Effector memory CD4-positive, alpha-beta T cell (primary cell): ENCODE measurements at places on chromosomes 2 and 18.

DNA sequence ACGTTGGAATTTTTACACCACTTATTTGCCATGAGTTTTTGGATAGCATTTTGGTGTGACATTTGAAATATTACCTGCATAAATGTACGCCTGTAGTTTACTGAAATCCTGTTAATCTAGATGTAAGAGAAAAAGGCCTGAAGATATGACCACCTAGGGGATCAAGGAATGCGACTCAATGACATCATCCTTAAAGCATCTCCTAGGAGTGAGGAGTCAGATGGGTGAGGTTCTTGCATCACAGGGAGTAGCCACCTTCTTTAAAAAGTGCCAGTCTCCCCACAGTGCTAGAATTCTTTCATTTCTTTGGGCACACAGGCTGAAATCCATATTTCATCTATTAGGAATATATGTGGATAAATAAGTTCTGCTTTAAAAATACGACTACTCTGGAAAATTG is 34.5 kb downstream of the ADCYAP1 start:
- H3K4me3 ChIP-seq, result no peak overlapping the region
- no peak for DNase-seq
- no peaks in the 10 kb centered on the region for H3K27me3 ChIP-seq
- H3K27ac ChIP-seq, result no peak overlapping the region

DNA sequence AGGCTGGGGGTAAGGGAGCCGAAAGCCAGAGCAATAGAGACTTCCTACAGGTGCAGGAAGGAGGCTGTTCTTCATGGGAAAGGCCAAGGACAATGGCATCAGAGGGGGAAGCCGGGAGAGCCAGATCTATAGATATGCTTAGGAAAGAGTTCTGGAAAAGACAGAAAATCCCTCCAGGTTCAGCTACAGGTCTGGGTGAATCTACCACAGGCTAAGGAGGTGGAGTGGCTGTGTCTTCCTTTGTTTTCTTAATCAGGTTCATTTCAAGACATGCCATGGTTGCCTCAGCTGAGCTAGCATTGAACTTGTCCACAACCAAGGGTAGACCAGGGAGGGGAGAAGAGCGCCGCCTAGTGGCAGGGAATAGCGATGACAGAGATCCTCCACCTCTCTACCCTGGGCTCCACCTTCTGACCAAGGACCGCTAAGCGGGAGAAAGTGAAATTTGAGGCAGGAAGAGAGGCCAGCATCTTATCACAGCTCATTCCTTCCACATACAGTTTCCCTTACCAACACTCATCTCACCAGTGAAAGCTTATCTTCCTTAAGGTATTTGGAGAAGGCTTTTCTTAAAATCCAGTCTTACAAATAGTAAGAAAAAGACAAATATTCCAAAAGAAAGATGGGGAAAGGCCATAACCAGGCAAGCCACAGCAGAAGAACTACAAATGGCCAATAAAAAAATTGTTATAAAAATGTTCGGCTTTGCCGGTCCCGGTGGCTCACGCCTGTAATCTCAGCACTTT is 74.2 kb downstream of the VIT start:
- no peaks in the 10 kb centered on the region for H3K27me3 ChIP-seq
- no peak overlapping the region for H3K27ac ChIP-seq
- H3K4me1 ChIP-seq, result no peaks in the 10 kb centered on the region
- no peak for DNase-seq
- H3K36me3 ChIP-seq, result no peaks in the 10 kb centered on the region

- H3K36me3 ChIP-seq, result no peaks in the 10 kb centered on the region
- H3K27ac ChIP-seq, result no peak overlapping the region
- no peaks in the 10 kb centered on the region for H3K27me3 ChIP-seq
- DNase-seq, result no peak
- no peaks in the 10 kb centered on the region for H3K4me1 ChIP-seq
These were observed 752.6 kb upstream of the ID2 start for GRCh38 chr2:7929281-7929680.

GRCh38 chr2:135030826-135031225 is 16.4 kb downstream of the MAP3K19 start:
- no peaks in the 10 kb centered on the region for H3K27me3 ChIP-seq
- no peak overlapping the region for H3K27ac ChIP-seq
- H3K4me3 ChIP-seq, result no peak overlapping the region
- DNase-seq, result no peak
- no peaks in the 10 kb centered on the region for H3K4me1 ChIP-seq

GRCh38 chr18:4734903-4735302 is 279.8 kb upstream of the DLGAP1 start:
- no peak overlapping the region for H3K27ac ChIP-seq
- no peak overlapping the region for H3K4me3 ChIP-seq
- no peaks in the 10 kb centered on the region for H3K4me1 ChIP-seq
- no peaks in the 10 kb centered on the region for H3K27me3 ChIP-seq

DNA sequence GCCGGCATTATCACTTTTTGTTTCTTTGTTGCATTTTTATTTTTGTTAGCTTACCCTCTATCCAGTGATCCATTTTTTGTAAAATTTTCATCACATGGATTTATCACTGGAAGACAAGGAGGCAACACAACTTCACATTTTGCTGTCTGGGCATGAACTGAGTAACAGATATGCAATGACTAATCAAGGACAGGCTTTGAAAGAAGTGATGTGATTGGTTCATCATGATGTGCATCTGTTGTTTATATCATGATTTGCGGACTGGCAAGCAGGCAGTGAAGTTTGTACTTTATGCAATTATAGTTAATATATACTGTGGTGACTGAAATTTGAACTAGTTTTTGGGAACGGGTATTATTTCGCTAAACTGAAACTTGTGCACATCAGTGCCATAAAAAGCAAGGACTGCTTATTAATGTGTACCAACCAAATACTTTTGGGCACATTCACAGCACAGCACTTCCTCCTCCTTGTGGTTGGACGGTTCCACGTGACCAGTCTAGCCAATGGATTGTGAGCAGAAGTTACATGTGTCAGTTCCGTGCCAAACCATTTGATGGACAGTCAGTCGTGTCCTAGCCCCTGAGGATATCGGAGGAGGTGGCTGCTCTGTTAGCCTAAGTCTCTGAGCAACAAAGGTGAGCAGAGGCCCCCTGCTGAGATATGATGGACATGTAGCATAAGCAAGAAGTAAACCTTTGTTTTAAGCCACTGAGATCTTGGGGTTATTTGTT is 201.4 kb upstream of the SIX2 start:
- H3K27ac ChIP-seq, result no peak overlapping the region
- no peaks in the 10 kb centered on the region for H3K4me1 ChIP-seq
- DNase-seq, result no peak
- H3K36me3 ChIP-seq, result no peaks in the 10 kb centered on the region
- no peaks in the 10 kb centered on the region for H3K27me3 ChIP-seq

GRCh38 chr18:49638891-49639557 is 77.2 kb downstream of the LIPG start:
- no peaks in the 10 kb centered on the region for H3K4me1 ChIP-seq
- no peak for DNase-seq
- H3K4me3 ChIP-seq, result no peak overlapping the region
- H3K27me3 ChIP-seq, result no peaks in the 10 kb centered on the region
- no peaks in the 10 kb centered on the region for H3K36me3 ChIP-seq
- H3K27ac ChIP-seq, result no peak overlapping the region

DNA sequence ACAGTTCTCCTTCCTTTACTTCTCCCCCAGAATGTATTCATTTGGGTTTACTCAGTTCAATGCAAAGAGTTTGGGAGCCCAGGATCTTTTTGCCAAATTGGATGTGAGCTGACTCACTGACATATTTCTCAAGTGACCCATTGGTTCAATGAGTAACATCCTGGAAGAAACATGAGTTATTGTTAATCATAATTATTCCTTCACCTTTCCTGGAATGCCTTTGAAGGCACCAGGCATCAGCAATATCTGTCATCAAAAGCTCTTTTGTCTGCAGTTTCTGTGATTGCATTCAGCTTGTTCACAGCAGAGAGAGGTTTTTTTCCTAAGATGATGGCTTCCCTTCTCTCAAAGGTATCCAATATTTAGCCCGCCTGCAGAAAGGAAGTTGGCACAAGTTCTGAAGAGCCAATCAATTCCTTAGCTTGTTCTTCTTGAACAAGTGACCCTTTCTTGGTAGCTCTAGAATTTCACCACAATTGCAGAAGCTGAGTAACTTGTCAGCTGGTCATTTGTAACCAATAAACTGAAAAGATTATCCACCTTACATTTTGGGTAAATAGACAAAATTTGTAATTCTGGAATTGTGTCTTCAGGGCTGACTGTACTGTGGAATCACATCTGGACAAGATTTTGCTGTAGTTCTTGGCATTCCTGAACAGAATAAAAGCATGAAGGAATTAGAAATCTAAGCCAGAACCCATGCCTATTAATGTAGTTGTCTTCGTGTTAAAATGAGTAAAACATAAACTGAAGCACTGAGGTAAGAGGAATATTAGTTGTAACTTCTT is 72.2 kb upstream of the TMEM17 start:
- no peak for DNase-seq
- H3K4me1 ChIP-seq, result no peaks in the 10 kb centered on the region
- no peaks in the 10 kb centered on the region for H3K27me3 ChIP-seq
- no peaks in the 10 kb centered on the region for H3K36me3 ChIP-seq
- no peak overlapping the region for H3K27ac ChIP-seq
- no peak overlapping the region for H3K4me3 ChIP-seq

GRCh38 chr2:149180226-149180875 is 141.9 kb downstream of the LYPD6B start:
- no peak overlapping the region for H3K4me3 ChIP-seq
- peaks cover 4% of the 10 kb centered on the region for H3K27me3 ChIP-seq
- no peak overlapping the region for H3K27ac ChIP-seq
- no peak for DNase-seq
- no peaks in the 10 kb centered on the region for H3K36me3 ChIP-seq

DNA sequence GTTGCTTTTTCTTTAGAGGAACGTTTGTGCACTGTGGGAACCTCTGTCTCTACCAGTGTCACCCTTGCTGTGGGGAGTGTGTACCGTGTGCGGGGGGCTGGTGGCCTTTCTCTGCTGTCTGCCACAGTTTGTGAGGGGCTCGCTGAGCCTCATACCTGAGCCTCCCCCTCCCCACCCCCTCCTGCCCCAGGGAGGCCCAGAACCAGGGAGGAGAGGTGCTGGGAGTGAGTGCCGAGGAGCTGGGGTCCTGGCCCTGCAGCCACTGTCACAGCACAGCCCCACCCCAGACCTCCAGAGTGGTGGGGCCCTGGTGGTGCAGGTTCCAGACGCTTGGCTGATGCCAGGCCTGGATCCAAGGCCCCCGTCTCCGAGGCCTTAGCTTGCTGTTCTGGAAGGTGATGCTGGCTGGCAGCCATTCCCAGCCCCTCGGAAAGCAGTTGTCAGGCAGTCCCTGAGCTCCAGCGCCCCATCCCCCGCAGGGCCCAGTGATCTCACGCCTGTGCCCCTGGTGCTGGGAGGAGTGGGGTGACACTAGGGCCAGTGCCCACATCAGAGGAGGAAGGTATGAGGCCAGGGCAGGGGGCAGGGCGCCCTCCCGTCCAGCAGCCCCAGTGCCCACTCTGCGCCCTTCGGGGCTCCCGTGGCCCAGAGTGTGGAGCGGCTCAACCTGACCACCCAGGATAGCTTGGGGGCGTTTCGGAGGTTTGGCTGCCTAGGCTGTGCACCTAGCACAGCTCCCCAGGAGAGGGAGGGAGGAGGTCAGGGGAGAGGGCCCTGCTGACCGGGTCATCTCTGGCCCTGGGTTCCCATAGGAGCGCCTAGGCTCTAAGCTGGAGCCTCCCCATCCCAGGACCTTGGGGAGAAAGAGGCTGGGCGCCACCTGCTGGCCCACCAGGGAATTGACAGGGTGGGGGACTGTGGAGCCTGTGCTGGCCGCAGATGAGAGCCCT is 53.0 kb upstream of the ALPP start:
- DNase-seq, result no peak
- H3K27me3 ChIP-seq, result no peaks in the 10 kb centered on the region
- H3K4me1 ChIP-seq, result peaks cover 27% of the 10 kb centered on the region
- H3K27ac ChIP-seq, result no peak overlapping the region

DNA sequence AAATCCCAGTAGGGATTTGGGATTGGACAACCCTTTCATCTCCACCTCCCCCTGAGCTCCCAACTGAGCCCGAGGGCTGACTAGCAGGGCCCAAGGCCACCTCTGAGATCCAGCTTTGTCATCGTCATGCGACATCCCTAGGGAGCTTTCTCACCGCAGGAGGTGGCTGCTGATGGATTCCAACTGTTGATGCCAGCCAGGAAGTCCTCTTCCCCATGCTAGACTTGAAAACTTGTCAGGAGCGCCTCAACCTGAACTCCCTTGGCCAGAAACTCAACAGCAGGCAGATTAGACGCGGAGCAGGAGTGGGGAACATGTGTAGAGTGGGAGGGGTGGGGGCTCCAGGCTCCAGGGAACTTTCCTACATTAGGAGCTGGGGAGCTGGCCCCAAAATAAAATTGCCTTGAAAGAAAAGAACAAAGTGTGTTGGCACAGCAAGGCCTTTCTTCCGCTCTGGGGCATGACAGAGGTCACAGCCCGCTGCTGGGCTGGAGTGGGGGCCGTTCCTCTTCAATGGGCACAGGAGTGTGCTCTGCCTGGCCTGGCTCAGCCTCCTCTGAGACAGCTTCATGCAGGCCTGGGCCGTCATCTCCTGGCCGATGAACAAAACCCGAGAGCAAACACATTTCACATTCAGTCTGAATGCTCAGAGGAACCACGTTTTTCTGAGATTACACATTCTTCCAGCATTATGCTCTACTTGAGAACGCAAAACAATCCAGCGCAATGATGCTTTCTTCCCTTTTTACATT is 34.5 kb downstream of the EMILIN2 start:
- DNase-seq, result no peak
- no peaks in the 10 kb centered on the region for H3K36me3 ChIP-seq
- H3K4me1 ChIP-seq, result peaks cover 20% of the 10 kb centered on the region
- H3K4me3 ChIP-seq, result no peak overlapping the region
- H3K27me3 ChIP-seq, result no peaks in the 10 kb centered on the region

DNA sequence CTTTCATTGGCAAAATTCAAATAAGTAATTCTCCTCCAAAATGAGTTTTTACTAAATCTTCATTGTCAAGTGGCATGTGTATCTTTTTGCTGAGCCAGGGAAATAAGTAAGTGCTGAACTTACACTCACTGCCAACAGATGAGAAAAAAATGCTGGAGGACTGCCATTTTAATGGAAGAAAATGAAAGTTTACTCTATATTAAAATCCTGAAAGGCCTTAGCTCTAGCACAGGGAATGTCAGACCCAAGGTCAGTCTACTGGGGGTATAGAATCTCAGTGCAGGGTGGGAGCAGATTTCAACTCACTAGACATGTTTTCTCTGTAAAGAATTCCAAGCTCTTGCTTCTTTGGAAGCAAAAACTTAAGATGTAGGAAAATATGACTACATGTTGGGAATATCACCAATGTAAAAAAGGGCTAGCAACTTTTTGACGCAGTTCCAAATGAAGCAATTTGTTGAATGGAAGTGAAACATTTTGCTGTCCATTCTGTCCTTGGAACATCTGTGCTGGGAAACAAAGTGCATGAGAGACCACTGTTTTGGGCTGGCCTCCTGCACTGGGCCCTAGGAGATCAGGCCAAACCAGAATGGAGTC is 127.0 kb downstream of the ST6GAL2 start:
- DNase-seq, result no peak
- H3K4me3 ChIP-seq, result no peak overlapping the region
